ENCODE measurements at places on chromosomes 3 and 15.

GRCh38 chr3:143220741-143221140 lies 101.2 kb downstream of the CHST2 start:
- DNase-seq: no peak

DNA sequence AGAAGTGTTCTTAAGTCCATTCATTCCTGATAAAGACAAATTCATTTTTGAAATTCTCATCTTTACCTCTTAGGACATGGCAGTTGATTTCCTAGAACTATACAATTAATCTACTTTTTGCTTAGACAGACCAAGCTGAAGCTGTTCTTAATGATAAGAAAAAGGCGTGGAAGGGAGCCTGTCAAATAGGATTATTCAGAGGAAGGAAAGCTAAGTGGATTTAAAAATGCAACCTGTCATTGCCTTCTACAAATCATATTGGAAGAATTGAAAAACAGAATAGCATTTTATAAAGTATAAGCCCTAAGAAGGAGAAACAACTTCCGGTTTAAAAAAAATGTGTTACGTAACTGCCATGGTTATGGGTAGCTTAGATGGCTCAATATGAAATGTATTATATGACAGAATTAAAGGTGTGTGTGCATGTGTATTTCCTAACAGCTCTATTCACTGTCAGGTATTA lies 81.2 kb upstream of the RAP2B start:
- no peak for DNase-seq

DNA sequence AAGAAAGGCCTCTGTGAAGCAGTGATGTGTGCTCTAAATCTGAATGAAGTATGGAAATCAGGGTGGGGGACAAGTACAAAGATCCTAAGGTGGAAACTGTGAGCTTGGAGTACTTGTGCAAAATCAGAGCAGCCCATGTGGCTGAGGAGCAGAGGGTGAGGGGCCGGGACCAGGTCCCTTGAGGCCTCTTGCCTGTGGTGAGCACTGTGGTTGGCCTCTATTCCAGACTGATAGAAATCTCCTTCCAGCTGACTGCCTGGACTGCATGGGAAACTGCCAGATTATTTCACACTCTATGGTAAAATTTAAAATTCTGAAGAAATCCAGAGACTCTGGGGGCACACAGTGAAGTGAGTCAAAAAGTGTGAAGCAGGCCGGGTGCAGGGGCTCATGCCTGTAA lies 81.4 kb downstream of the TM4SF4 start:
- peak; percentile 69 for DNase-seq

GRCh38 chr3:121431726-121432517 lies 113.9 kb downstream of the POLQ start:
- peak; percentile 43 for DNase-seq

Data from fibroblast of skin of right quadriceps (primary cell).